CD8-positive, alpha-beta T cell (primary cell): ENCODE measurements at places on chromosomes 1 and 21.

GRCh38 chr1:94865360-94865759 lies 45.2 kb downstream of the SLC44A3 start:
- DNase-seq, result no peak

DNA sequence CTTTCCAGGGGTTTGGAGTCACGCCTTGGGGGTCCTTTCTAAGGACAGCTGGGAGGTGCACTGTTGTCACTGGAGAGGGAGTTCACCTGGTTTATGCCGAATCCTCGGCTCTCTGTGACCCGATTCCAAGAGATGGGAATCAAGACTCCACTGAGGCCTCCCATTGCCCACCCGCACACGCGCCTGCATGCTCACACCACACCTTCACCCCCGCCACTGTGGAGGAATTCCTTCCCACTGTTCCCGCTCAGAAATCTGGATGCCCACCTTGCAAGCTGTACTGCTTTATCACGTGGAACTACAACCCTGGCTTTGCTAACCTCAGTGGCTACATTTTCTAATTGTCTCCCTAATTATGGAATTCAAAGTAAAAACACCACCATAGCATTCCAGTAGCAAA lies 29.2 kb downstream of the PGBD5 start:
- DNase-seq, result no peak

DNA sequence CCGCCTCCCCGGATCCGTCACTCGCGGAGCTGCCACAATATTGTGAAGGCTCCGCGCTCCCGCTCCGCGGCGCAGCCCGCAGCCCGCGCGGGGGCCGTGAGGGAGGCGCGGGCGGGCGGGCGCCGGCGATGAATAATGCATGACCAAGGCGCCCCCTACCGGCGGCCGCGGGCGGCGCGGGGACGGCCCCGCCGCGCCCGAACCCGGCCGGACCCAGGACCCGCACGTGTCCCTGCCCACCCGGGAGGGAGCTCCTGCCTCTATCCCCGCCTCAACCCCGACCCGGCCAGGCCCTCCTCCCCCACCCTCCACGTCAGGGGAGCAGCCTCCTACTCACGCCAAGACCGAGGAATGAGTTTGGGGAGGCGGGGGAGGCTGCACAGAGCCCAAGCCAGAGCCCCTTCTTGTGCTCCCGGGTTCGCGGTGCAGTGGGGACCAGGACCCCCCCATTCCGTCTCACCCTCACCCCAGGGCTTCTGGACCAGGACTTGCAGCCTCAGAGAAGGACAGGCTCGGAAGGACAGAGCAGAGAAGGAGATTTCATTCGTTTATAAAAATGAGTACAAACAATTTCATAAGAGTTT lies 70.8 kb upstream of the CASZ1 start:
- peak; percentile 49 for DNase-seq

GRCh38 chr1:151428068-151428467 lies 28.7 kb downstream of the PSMB4 start:
- no peak for DNase-seq

DNA sequence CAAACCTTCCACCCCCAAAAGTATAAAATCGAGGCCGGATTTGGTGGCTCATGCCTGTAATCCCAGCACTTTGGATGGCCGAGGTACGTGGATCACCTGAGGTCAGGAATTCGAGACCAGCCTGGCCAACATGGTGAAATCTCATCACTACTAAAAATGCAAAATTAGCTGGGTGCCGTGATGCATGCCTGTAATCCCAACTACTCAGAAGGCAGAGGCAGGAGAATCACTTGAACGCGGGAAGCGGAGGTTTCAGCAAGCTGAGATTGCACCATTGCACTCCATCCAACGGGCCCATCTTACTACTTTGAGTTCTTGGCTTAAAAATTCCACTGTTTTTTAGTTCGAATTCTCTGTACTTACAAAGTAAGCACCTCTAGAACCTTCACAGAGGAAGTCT lies 11.0 kb downstream of the KLHDC8A start:
- DNase-seq, result no peak

GRCh38 chr1:229845410-229846138 lies 219.5 kb downstream of the URB2 start:
- no peak for DNase-seq

DNA sequence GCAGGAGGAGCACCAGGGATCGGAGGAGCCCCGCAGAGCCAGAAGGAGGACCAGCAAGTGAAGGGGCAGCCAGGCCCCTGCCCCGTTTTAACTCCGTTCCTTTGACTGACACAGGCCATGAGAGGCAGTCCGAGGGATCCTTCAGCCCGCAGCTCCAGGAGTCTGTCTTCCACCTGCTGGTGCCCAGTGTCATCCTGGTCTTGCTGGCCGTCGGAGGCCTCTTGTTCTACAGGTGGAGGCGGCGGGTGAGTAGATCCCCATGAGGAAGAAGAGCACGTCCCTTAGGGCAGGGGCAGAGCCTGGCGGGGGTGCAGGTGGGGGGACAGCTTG lies 13.3 kb downstream of the CSF1 start:
- DNase-seq, result no peak

DNA sequence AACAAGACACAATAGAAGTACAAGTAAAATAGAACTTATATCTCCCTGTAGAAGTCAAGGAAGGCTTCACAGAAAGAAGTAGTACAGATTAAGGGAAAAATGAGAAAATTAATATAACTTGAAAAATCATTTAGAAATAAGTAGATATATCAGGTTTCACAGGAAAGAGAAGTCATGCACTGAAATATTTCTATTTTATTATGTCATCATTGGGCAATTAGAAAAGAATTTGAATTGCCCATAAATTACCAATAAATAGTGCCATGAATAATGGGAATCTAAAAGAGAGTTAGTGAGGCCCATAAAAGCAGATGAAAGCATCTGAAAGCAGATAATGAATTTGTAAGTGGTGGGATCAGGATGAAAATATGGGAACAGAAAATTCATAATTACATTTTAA lies 1597.8 kb downstream of the PLA2G4A start:
- no peak for DNase-seq

GRCh38 chr1:229266274-229266673 lies 4.6 kb upstream of the RAB4A start:
- DNase-seq, result no peak

DNA sequence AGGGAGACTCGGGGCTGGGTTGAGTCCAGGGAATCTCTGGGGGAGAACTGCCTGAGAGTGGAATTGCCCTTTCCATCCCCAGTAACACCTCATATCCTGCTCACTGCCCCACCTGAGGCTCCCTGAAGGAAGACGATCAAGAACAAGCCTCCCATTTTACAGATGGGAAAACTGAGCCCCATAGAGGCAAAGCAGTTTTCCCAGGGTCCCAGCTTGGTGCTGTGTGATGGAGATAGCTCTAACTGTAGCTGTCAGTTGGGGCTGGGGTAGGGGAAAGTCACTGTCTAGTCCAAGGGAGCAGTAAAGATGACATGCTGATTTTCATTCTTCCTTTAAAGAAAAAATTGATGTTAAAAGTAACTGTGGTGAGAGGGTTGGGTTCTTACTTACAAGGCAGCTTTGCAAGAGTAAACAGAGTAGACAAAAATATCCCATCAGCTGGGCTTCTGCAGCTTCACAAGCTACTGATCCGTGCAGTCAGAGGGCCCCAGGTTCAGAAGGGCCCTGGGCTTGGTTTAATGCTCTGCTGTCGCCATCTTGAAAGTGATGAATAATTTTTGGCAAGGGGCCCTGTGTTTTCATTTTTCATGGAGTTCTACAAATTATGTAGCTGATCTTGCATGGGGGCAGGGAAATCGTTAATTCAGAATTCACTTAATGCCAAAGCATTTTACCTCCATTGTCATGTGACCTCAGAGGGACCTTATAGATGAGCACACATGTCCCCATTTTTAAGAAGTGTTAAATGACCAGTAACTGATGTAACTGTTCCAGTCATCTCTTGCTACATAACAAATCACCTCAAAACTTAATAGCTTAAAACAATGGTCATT lies 17.6 kb upstream of the TNFRSF1B start:
- DNase-seq, result no peak

DNA sequence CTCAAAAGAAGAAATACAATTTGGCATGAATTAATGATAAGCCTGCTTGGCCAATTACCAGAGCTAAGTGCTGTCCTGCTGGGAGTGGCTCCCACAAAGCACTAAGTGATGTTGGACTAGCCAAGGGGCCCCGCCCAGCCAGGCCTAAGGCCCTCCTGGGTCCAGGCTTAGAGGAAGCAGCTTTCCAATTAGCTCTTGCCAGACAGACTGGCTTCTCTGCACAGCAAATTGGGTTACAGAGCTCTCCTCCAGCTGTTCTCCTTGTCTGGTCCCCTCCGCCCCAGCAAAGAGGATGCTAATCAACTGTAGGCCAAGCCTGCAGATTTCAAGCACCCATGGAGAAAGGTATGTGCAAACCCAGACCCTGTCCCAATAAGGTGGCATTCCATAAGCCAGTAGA lies 151.9 kb downstream of the DMRTA2 start:
- no peak for DNase-seq

- no peak for DNase-seq
Observed at GRCh38 chr1:186575348-186575747, 104.9 kb downstream of the PTGS2 start.

- no peak for DNase-seq
Observed at GRCh38 chr1:66375125-66375524, 158.8 kb upstream of the SGIP1 start.

GRCh38 chr1:95126366-95126765 lies 9.2 kb downstream of the TLCD4 start:
- no peak for DNase-seq

GRCh38 chr21:44816761-44817505 lies 929 bp downstream of the SUMO3 start:
- DNase-seq, result no peak

DNA sequence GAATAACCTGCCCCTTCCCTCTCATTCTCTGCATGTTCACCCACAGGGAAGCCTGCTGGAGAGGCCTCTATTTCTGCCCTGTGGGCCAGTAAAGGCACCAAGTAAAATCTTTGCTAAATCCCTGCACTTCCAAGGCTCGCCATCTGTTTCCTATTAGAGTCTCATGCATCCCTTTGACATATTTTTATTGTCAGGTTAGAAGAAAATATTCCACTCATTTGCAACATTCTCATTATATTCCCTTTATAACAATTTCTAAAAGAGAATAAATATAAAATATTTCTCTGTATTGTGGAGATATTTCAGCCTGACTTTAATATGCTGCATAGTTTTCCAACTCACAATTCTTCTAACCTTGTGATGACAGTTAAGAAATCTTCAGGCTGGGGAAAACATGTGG lies 340.4 kb upstream of the VAMP3 start:
- no peak for DNase-seq

GRCh38 chr1:58857680-58858673 lies 74.1 kb upstream of the JUN start:
- DNase-seq, result peak; percentile 29

DNA sequence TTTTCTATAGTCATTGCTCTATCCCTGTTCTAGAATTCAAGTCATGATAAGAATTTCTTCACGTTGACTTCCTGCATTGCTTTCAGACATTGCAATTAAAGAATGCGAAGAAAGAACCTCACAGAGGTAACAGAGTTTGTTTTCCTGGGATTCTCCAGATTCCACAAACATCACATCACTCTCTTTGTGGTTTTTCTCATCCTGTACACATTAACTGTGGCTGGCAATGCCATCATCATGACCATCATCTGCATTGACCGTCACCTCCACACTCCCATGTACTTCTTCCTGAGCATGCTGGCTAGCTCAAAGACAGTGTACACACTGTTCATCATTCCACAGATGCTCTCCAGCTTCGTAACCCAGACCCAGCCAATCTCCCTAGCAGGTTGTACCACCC lies 10.6 kb downstream of the APCS start:
- DNase-seq, result no peak

DNA sequence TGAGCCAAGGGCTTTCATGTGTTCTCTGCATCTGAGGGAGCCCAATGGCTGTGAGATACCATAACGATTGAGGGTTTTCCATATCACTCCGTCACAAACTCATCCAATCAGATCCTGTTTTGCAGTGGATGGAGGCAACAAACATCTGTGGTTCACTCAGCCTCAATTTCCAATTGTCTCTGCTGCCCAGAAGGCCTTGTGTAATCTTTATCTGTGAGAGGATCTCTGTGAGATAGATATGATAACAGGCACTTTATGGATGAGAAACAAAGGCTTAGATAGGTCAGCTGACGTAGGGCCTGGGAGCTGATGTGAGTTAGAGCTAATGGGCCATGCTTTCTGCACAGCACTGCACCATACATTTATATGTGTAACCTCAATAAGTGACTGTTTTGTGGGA lies 3.3 kb upstream of the MTARC1 start:
- no peak for DNase-seq

GRCh38 chr1:12621346-12622335 lies 3.6 kb upstream of the DHRS3 start:
- no peak for DNase-seq

DNA sequence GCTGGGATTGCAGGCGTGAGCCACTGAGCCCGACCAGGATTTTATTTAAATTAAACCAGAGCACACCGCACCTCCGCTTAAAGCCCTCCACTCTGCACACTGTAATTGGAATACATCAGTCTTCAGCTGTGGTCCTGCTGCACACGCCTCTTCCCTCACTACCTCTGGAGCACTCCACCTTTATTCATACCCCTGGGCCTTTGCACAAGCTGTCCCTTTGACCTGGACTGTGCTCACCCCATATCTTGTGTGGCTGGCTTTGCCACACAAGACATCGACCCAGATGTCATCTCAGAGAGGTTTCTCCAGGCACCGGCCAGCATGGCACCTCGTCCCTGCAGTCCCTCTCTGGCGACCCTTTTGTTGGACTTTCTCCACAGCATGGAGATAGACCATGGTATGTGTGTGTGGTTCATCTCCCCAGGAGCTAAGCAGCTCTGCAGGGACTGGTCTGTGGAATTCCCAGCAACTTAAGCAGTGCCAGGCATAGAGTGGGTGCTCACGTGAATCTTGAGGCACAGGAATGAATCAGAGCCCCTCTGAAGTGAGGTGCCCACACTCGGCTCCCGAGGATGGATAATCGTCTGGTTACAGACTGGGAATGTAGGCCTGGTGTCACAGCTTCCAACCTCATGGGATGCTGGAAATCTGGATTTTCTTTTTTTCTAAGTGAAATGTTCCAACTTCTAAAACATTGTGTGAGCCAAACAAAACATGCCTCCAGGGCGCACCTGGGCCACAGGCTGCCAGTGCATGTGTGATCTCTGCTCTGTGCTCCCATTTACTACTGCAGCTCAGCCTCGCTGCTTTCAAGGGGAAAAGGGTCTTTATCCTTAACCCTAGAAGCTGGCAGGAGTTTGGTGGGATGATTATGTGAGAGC lies 61.9 kb downstream of the EVA1C start:
- no peak for DNase-seq
